ENCODE measurements at places on chromosomes 2 and 18.

GRCh38 chr2:231557571-231558217 is 27.4 kb upstream of the NMUR1 start:
- DNase-seq = peak; percentile 88

GRCh38 chr18:80234398-80234797 is 12.9 kb downstream of the PARD6G start:
- DNase-seq = no peak

DNA sequence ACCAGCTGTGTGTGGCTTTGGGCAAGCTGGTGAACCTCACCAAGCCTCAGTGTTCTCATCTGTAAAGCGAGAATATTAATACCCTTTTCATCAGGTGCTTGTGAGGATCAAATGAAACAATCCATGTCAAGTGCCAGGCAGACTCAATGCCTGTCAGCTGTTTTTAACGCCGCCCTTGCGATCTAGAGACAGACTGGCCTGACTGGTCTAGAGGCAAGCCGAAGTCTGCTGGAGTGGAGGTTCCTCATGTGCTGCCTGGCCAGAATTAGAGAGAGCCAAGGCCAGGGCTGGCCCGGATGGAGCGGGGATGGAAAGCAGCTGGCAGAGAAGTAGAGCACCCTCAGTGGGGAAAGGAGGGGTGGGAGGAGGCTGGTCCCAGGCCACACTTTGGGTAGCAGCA is 74.5 kb upstream of the B3GNT7 start:
- DNase-seq = no peak

DNA sequence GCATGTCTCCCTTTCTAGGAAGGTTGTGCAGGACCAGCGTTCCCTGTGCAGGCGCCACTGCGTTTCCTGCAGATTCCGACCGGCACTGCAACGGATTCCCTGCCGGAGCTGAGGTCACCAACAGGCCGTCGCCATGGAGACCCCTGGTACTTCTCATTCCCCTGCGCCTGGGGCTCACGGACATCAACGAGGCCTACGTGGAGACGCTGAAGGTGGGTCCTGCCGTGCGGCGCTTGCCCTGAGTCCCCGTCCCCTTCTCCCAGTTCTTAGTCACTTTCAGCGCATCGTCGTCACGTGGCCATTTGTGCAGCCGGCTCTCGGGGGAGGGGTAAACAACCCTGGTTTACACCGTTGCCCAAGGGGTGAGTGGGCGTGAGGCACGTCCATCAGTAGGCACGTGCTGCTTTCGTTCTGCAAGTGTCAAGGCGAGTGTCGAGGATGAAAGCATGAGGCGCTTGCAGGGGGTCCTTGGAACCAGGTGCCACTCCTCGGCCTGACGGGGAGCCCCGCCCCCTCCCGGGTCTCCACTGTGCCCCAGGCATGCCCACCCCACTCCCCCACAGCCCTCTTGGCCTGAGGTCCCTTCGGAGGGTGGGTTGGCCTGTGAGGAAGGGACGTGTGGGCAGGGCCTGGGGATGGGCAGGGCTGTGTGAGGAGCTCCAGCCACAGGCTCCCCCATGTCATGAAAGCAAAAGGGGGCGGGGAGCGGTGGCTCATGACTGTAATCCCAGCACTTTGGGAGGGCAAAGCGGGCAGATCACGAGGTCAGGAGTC is 19.8 kb downstream of the DTYMK start:
- DNase-seq = no peak

- peak; percentile 45 for DNase-seq
These were observed 47.5 kb upstream of the HNRNPA3 start for GRCh38 chr2:177165061-177165583.

GRCh38 chr2:152406119-152406835 is 71.3 kb downstream of the FMNL2 start:
- no peak for DNase-seq

GRCh38 chr2:122166820-122167219 is 411.4 kb downstream of the TSN start:
- DNase-seq = no peak

Data from OCI-LY7 (cell line).